ENCODE measurements at places on chromosomes 16 and 17.

- no peak for DNase-seq
Measured at GRCh38 chr16:19607616-19608280, 52.2 kb downstream of the VPS35L start.

GRCh38 chr17:45855691-45856336 is 11.1 kb downstream of the SPPL2C start:
- DNase-seq: no peak

DNA sequence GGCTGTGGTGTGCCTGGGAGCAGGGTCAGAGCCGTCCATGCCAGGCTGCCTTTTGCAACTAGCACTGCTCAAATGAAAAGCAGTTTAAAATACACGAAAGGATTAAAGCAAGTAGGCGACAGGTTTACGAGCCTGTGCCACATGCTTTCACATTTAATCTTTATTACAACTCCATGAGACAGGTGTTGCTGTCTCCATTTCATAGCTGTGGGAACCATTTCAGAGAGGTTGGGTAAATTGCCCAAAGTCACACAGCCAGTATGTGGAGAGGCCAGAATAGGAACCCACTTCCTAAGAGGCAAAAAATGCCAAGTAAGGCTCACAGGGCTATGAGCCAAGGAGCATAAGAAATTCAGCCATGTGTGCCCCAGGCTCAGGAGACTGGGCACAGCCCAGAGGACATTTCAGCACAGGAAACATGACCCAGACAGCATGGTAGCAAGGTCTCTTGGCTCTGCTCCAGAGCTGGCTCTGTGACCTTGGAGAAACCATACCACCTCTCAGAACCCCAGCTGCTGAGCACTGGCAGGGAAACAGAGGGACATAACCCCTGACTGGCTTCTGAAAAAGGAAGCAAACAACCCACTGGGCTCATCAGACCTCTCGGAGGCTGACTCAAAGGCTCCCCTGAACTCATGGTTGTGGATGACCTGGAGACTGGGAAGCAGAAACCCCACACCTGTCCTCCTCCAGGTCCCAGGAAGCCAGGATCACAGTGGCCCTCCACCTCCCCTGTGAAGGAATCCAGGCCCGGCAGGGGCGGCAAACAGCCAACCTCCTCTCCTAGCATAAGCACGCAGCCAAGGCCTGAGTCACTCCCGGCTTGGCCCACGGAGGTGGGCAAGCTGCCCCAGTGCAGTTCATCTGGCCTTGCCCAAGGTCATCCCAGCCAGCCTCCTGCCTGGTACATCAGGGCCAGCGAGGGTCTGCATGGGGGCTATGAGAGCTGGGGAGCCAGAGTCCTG is 40.3 kb upstream of the MRPS23 start:
- no peak for DNase-seq

GRCh38 chr17:79632432-79632735 is 21.5 kb upstream of the RBFOX3 start:
- no peak for DNase-seq

DNA sequence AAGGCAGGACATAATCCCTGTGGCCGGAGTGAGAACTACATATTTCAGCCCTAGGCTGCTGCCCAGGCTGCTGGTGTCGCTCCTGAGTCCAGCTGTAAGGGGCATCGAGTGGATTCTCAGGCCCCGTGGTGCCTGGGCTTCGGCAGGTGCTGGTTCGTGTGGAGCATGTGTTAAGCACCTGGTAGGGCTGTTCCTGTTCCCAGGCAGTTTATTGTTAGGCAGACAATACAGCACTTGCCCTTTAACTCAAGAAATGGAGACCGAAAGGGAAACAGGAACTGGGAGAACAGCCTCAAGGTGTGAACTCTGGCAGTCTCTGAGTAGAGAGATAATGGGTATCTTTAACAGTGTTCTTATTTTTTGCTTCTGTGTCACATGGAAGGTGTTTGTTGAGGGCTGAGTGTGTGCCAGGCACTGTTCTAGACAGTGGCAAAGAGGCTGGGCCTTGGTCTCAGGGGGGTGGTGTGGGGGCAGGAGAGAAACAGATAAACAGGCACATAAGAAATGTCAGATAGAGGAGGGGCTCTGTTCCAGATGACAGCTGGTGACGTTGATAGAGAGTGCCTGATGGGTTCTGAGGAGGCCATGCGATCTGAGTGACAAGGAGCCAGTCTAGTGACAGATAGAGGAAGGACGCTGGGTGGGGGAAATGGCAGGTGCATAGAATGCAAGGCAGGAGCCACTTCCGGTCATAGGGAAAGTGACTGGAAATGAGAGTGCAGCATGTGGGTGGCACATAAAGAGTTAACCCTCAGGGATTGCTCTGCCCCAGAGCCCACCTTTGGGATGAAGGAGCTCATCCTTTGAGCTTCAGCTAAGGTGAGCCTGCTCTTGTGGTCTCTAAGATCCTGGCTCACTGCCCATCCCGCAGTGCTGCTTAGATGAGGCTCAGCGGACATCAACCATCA is 33.8 kb downstream of the EPN2 start:
- no peak for DNase-seq

GRCh38 chr16:17129971-17130370 is 340.8 kb downstream of the XYLT1 start:
- DNase-seq: no peak

DNA sequence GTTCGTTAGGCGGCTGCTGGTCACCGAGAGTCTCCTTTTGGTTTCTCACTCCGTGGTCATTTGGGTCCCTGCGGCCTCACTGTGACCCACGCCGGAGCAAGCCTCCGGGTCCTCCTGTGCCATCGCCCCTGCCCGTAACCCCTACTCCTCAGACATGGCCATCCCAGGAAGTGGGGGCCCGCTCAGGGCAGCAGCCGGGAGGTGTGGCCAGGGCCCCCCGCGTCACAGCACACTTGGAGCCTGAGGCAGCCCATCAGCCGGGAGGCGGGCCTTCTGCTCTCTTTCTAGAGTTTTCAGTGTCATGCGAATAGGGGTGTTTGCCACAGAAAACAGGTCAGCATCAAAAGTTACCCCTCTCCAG is 7.9 kb upstream of the WFIKKN1 start:
- DNase-seq: no peak

GRCh38 chr17:32265192-32265923 is at the start of gene RHBDL3:
TSS of gene RHBDL3 (plus strand) at chr17:32265832. CDS start at chr17:32266190, 358 bp downstream.
- peak; percentile 2 for DNase-seq

DNA sequence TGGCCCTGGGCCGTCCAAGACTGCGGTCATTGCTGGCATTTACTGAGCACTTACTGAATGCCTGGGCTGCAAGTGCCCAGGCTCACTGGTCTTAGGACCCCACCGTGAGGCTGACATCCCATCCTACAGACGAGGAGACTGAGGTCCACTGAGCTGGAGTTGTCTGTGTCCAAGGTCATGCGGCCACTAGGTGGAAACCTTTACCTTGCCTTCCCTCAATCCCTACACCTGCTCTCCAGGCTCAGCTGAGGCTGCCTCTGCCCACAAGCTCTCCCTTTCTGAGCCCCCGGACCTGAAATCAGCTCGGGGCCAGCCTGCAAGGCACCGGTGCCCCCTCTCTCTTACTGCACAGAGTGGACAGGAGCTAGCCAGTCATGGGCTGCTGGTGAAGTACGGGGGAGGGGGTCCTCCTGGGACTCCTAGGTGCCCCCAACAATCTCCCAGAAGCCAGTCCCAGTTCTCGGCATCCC is 1.5 kb downstream of the CASKIN1 start:
- DNase-seq: peak; percentile 62

DNA sequence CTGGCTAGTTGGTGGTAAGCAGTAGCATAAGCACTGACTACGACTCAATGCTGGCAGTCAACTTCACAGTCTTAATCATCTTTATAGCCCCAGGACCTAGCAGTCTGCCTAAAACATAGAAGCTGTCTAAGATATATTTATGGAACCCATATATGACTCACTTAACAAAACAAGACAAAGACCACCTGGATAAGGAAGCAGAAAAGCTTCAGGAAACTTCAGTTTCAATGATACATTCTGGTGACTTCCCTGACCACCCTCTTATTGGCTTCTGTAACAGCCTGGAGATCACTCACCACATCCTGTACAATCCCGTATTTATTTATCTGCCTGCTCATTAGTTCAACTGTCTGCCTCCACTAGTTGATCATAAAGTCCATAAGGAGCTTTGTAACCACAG is 95.5 kb downstream of the PMP22 start:
- no peak for DNase-seq

- DNase-seq: no peak
Measured at GRCh38 chr17:76414334-76415295, 30.2 kb downstream of the SPHK1 start.

DNA sequence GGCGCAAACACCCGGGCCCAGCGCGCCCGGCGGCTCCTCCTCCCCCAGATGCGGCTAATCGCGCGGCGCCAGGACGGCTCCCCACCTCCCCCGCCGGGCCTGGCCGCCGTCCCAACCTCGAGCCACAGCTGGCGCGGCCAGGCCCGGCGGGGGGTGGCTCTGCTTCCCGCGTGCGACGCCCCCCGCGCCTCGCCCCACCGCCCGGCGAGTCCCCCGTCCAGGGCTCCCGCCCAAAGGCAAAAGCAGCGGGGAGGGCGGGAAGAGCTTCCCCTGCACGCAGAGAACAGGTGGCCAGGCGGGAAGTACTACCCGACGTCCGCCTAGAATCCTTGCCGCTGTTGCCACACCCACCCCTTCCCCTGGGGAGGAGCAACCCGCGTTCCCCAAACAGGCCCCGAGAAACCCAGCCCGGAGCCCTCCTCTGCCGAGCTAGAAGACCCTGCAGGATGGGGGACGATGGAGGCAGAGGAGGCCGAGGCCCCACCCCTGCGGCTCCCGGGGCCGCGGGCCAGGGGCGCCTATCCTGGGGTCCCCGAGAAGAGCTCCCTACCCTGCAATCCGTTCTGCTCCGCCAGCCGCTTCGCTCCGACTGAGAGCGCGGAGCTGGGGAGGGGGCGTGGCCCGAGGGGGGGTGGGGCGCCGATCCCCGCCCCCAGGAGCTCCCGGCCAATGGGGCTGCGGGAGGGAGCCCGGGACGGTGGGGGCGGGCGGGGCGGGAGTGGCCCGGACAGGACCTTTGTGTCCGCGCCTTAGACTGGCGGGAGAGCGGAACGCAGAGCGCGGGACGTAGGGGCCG is at the start of gene CARHSP1:
Gene CARHSP1 (minus strand): TSS at position 591 of the 796 bp plus-strand sequence. CDS start 9,678 bp downstream, outside the sequence.
- peak; percentile 88 for DNase-seq

- no peak for DNase-seq
Measured at GRCh38 chr17:77471984-77472461, 331.3 kb downstream of the SEC14L1 start.

GRCh38 chr16:59543641-59544040 is 809.5 kb upstream of the GOT2 start:
- no peak for DNase-seq

DNA sequence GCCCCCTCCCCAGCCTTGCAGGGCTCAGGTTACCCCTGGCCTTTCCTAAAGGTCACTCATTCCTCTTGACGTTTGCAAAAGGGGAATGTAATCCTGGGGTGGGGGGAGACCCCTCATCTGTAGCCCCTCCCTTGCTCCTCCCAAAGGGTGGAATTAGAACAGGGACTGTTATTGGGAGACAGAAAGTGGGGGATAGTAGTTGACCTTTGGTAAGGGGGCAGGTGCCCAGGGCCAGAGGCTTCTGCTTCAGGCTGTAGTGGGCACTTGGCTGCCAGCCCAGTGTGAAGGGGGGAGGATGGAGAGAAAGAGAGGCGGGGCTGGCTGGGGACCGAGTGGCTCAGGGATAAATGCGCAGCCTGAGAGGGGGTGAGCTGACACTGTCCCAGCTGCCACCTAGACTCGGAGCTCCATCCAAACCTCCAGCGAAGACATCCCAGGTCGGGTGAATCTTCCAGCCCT is at the start of gene ENO3:
Gene ENO3 (plus strand): TSS at position 374 of the 459 bp plus-strand sequence. CDS start 711 bp downstream, outside the sequence.
- no peak for DNase-seq

Measured in LoVo (cell line).